ENCODE measurements at places on chromosomes 12 and 14.

GRCh38 chr12:44873898-44874297, 2.2 kb downstream of the NELL2 start:
- no peak for DNase-seq

- DNase-seq = no peak
These were observed 10.9 kb downstream of the FBRSL1 start for GRCh38 chr12:132500856-132501180.

DNA sequence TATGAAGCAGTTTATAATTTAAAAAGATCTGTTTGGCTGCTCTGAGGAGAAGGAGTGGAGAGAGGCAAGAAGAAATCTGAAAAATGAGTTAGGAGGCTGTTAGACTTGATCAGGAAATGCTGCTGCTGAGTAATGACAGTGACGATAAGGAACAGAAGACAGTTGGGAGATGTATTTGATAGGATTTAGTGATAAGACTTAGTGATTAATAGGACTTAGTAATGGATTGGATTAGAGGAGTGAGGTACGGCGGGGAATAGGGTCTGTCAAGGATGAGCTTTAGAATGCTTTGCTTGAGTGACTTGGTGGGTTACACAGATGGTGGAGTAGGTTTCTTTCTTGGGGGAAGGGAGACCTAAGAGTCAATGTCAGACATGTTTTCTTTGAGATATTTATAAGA, 31.7 kb downstream of the UNC79 start:
- no peak for DNase-seq

- DNase-seq = no peak
These were observed 629.5 kb downstream of the TRHDE start for GRCh38 chr12:72901685-72902084.

DNA sequence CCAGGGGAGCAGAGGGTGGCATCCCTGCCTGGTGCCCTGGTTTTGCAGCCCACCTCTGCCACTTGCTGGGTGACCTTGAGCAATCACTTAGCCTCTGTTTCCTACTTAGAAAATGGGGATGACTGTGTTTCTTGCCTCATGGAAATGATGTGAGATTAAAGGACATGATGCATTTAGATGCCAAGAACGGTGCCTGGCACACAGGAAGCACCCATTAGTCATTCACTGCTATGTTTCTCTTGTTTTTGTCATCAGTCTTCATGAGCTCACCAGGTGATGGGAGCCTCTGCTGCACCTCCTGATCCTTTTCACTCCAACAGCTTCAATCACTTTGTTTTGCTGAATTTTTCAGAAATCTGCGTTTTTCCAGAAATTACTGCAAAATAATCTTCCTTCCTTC, 23.6 kb upstream of the ATF1 start:
- DNase-seq = no peak

DNA sequence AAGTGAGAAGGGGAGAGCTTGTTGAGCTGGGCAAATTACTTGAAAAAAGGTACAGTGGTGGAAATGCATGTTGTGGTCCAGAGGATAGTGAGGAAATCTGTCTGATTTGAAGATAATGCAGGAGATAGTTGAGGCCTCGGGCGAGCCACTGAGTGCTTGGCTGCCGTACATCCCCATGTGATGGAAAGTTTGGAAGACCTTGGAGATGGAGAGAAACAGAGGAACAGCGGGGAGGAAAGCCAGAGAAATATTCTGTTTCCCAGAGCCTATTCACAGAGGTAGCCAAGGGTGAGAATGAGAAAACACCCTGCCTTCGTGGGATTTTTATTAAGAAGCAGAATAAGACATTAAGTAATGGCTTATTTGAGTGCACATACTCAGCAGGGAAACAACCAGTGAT, 498.2 kb downstream of the BCL11B start:
- DNase-seq = no peak

DNA sequence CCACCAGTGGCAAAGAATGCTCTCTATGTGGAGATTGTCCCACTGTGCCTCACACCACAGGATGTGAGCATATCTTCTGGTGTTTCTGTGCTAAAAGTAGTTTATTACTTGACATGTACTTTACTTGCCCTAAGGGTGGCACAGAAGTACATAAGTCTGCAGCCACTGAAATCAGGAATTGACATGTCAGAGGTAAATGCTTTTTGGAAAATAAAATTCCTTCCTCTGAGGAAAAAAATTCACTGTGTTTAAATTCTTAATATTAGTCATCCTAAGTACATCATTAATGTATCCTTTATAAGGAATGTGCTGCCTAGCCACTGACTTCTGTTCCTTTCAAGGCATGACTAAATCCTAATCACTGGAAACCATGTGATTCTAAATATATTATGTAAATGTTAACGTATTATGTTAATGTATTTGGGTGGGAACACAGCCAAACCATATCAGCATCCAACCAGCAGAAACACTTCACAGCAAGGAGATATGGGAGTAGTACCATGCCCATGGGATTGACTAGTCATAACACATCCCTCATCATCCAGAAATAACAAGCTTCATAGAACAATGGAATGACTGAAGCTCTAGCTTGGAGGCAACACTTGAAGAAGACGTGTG, 239.7 kb upstream of the PPFIA2 start:
- no peak for DNase-seq

GRCh38 chr12:19431407-19432308, 7.6 kb upstream of the AEBP2 start:
- no peak for DNase-seq

- no peak for DNase-seq
These were observed 10.5 kb upstream of the RBM25 start for GRCh38 chr14:73047808-73048207.

DNA sequence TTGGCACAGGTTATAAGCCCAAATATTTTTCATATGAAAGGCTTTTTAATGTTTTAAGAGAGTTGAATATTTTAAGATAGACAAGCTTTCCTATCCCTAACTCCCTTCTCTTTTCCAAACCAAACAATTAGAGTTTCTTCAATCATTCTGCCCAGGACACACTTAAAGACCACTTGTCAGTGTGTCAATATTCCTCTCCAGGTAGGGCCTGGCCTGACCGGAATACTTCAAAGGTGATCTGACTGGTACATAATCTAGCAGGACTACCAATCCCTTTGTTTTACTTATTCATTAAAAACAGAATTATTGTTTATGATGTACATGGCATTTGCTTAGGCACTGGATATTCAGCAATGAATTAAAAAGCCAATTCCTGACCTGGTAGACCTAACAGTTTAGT, 24.2 kb upstream of the SNRPF start:
- no peak for DNase-seq

DNA sequence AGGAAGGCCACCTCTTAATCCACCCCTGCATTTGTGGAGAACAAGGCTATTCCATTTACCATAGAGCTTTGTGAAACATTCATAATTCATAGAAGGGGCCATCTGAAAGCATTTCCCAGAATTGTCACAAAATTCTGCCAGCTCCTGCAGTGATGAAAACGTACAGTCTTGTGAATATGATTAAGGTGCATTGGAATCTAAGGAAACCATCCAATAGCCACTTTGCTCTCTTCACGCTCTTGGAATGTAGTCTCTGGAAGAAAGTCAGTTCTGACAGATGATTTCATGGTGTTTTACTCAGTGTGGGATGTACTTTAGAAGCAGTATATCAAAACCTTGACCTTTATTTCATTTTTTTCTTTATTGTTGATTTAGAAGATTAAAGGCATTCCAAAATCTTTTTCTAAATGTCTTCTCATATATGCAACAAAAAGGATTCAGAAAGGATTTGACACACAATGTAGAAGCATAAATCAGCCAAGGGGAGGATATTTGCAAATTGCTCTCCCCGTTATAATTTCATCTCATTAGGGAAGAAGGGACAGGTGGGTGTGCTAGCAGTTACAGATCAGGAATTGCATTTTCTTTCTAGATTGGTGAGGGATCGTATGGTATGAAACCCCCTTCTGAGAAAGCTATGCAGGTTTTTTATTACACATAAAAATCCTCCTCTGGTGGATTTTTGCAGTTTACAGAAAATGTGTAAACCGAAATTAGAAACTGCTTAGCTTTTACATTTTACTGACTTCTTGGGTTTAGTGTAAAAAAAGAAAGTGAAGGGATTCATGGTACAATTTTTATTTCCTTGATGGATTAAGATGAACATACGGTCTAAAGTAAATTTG, 390.2 kb downstream of the LRIG3 start:
- no peak for DNase-seq

GRCh38 chr12:58176296-58176869, 235.0 kb downstream of the ATP23 start:
- no peak for DNase-seq
